Stimulated activated naive CD8-positive, alpha-beta T cell treated with anti-CD3 and anti-CD28 coated beads, Interleukin-15, amount 100 ng/mL, for 72 hours (primary cell): ENCODE measurements at places on chromosomes 7 and 10.
A peak's percentile ranks its signal among the peaks of the same experiment; 100 is the strongest.

- DNase-seq: no peak
Observed at GRCh38 chr7:127870231-127870907, 160.9 kb downstream of the LRRC4 start.

GRCh38 chr10:95588025-95588424, 26.9 kb upstream of the SORBS1 start:
- no peak for DNase-seq

GRCh38 chr7:750111-750905, 23.2 kb upstream of the PRKAR1B start:
- DNase-seq: no peak

- DNase-seq: no peak
Observed at GRCh38 chr7:99252166-99252895, 20.3 kb upstream of the MYH16 start.

DNA sequence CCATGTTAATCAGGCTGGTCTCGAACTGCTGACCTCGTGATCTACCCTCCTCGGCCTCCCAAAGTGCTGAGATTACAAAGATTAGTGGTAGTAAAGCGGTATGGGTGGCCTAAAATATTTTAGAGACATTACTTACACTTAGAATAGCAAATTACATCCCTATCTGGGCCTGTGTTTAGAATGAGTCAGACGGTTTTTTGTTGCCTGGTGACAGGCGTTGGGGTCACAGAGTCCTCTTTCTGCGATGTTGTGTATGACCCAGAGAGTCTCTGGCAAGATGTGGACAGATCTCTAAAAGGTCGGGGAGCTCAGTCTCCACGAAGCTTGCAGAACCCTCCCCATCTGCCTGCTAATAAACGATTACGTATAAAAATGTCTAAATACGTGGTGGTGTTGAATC, 39.6 kb upstream of the PRKCQ start:
- DNase-seq: no peak

DNA sequence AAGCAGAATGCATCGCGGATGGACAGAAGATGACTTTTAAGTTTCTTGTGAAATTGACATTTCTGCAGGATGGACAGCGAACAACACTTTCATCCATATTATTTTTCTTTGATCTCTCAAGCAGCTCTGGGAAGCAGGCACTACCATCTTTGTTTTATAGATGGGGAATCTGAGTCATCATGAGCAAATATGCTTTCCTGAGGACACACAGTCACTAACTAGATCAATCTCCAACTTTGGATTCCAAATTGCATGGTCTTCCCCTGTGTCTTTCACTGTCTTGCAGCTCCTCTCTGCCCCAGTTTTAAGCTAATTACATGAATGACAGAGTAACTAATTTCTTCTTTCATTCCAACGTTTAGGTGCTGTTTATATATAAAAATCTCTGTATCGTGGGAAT, 201.5 kb downstream of the ADAM12 start:
- no peak for DNase-seq

GRCh38 chr10:36256948-36257356, 614.9 kb upstream of the FZD8 start:
- DNase-seq: no peak

DNA sequence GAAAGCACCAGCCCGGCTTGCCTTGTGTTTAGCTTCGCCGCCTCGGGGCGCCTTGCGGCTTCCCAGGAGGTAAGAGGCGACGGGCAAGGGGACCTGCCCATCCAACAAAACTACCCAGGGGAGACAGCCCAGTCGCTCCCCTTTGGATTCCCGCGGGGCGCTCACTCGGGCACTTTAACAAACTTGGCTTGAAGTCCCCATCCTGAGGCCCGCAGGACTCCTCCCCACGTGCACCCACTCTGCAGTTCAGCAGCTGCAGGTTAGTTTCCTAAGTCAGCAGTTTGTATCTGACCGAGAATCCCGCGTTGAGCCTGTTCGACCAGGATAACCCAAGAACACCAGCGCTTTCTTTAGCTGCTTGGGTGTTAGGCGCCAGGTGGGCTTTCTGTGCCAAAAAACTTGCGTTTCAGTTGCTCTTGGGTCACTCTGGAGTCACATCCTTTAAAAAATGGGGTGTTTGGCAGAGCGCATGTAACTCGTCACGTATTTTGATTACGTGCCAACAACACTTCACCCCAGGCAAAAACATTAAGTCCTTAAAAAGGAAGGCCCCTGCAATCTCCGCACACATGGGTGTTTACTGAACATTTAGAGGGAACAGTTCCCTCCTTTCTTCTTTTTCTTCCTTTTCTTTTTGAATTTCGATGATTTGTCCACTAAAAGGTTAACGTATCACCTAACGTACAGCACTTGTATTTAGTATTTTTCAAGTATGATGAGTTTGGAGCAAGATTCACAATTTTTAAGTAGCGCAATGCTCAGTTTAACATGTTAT, 876 bp downstream of the DNAH11 start:
- DNase-seq: peak; percentile 10

GRCh38 chr10:42783181-42783549, 570 bp downstream of the BMS1 start:
- DNase-seq: no peak

GRCh38 chr7:24963218-24963617, 16.8 kb downstream of the OSBPL3 start:
- DNase-seq: peak; percentile 19

DNA sequence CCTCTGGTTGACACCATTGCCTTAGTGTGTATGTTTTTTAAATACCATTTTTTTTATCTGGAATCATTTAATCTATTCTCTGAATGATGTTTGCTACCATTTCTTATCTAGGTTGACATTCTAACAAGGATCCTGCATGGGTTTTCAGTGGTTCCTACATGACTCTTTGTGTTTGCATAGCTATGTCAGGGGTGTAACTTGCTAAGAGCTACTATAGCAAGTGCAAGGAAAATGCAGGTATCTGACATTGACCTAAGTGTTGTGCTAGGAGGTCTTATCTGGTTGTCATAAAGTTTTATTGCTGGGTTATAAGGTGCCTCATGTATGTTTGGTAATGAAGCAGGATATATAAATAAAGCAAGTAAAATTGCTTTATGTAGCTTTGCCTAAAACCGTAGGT, 183.2 kb downstream of the PLXDC2 start:
- DNase-seq: no peak

DNA sequence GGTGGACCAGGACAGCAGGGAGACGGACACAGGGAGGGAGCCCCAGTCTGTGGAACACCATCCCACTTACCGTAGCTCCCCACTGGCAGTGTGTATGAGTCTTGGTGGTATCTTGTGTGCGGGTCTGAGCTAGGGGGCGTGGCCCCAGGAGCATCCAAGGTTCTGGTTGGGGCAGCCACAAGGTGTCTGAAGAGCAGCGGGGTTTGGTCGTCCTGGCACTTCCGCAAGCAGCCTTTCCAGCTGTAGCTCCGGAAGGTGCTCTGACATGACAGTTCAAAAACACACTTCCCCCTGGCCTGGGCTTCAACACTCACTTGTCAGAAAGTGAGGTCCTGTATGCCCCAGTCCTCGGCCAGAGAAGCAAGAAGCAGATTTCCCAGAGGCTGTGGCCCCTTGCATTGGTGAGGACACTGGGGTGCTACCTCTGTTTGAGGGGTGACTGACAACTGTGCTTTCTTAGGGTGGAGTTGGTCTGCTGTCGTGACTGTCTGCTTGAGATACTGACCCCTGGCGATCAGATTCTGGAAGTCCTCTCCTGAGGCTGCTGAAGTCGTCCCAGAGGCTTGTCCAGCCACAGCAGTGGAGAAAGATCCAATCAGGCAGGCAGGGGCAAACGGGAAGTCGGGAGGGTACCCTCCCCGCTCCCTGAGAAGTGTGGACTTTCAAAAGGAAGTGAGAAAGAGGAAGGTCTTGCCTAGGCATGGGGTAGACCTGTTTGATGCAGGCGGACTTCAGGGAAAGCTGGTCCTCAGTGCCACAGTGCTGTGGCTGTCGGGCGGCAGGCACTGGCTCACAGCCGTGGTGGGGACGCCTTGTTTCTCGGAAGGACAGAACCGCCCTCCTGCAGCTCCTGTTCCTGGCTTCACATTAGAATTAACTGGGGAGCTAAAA, 51.4 kb upstream of the PFKFB3 start:
- DNase-seq: peak; percentile 60

DNA sequence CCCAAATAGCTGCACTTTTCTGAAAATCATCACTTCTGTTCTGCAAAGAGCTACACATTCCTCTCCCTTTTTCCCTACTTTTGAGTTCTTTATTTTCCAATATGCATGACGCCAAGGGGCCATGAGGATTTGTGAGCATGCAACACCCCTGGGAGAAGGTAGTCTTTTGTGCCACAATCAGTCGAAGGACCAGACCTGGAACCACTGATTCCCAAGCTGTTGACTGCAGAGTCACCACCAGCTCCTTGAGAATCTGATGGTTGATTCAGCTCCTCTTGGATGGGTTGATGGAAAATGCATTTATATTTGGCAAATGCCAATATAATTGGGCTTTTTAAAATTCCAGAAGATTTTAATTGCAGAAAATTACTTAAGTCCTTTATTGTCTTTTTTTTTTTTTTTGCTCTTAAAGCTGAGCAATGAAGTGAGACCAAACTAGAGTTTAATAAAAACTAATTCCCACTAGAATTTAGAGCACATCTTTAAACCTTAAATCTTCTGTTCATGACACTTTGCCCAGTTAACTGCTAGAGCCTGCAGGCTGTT, 554.1 kb downstream of the TNS3 start:
- no peak for DNase-seq

DNA sequence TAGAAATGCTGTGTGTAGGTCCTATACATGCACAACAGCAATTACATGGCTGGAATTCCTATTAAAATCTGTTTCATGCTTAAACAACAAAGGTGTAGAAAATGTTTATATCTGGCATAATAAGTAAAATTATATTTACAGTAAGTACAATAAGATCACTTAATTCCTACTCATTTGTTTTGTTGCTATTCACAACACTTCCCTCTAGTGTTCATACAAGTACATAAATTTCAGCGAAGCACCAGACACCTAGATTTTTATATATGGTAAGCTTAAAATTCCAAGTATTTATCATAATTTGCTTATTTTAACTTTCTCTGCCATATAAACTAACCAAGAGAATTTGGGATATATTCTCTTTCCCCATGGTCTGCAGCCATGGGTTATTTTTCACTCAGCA, 51.8 kb upstream of the ANK3 start:
- DNase-seq: no peak

DNA sequence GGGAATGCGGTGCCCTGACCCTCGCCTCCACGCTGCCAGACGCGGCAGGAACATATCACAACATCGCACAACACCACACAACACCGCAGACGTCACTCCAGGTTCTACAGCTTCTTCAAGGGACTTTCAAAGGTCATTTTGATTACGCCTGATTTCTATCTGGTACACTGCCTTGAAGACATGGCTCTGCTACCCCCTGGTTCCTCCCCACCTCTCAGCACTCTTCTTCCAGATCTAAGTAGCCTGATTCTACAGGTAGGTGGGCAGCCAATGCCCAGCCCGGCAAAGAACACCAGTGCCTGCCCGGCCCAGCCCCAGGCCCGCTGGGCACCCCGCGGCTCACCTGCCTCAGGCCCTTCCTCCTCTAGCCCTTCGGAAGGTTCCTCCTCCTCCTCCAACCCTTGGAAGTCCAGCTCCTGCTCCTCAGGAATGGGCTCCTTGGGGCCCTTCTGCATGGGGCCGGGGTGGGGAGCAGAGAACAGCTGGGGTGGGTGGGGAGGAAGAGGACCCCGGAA, 8.4 kb downstream of the GIGYF1 start:
- no peak for DNase-seq

DNA sequence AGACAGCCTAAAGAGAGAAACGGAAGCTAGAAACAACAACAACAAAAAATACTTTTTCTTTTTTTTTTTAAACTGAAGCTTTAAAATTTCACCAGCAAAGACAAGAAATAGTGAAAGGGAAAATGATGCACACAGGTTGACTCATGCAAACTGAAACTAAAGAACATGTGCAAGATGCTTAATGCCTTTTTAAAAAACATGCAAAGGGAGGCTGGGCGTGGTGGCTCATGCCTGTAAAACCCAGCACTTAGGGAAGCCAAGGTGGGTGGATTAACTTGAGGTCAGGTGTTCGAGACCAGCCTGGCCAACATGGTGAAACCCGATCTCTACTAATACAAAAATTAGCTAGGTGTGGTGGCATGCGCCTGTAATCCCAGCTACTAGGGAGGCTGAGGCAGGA, 15.1 kb upstream of the CUBN start:
- peak; percentile 62 for DNase-seq

DNA sequence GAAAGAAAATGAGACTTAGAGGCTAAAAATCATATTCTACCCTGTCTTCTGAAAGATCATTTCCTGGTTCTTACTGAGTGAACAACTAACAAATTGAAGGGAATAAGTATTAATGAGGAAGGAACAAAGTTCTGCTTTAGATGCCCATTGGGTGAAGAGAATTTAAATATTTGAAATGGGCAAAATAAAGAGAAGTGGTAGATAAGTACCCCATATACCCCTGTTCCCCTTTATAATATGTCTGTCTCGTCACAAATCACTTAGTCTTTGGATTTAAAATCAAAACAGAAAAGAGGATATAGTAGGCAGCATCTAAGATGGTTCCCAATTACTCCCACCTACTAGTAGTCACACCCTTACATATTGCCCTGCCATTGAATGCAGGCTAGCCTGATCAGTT, 13.2 kb downstream of the TES start:
- no peak for DNase-seq

GRCh38 chr10:62614389-62615157, 189.9 kb upstream of the ADO start:
- peak; percentile 19 for DNase-seq

DNA sequence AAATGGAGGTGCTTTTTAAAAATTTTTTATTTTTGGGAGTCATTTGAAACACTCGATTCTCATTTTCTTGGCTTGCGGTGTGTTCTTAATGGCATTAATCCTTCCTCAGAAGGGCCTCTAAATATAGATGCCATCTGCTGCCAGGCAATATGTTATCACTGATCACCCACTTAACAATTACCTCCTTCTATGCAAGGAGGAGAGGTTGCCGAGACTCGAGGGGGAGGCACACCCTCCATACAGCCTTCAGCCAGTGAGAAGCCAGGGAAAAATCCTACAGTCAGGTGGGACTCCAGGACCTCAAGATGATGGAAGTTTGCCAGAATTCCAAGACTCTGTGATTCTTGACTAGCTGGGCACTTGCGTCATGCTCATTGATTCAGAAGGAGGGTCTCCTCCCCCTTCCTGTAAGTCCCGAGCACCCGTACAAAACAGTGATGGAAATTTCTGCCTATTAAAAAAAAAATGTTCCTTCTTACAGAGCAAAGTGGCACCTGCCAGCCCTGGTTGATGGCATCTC, 574.5 kb downstream of the TYW1 start:
- no peak for DNase-seq

DNA sequence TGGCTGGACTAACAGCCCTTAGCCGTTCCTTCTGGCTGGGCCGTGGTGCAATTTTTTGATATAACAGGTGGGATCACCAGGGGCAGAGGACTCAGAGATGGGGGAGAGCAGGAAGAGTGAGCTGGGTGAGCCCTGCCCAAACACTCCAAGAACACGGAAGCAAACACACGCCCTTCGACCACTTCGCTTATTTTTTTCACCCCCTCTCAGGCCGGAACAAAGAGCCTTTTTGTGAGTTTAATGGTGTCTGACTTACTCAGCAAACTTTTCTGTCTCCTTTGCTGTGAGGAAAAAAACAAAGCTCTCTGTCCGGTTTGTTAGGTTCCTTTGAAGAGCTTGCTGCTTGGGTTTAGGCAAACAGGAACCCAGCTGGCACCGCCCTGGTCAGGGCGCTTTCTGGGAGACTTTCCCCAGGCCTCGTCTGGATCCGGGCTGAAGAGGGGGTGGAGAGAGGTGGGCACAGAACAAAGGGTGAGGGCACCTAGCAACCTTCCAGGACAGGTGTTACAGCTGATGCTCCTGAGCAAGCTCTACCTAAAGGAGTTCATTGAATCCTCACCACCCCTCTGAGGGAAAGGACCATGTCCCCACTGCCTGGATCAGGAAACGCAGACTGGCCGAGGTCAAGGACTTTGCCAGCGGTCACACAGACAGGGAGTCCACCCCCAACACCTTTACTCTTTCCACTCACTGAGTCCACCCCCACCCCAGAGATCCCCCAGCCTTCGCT, 23.3 kb downstream of the CALML3 start:
- DNase-seq: no peak
